ENCODE measurements at places on chromosomes 4 and X.

- DNase-seq, result no peak
Measured at GRCh38 chrX:11117745-11118144, 6.6 kb downstream of the HCCS start.

DNA sequence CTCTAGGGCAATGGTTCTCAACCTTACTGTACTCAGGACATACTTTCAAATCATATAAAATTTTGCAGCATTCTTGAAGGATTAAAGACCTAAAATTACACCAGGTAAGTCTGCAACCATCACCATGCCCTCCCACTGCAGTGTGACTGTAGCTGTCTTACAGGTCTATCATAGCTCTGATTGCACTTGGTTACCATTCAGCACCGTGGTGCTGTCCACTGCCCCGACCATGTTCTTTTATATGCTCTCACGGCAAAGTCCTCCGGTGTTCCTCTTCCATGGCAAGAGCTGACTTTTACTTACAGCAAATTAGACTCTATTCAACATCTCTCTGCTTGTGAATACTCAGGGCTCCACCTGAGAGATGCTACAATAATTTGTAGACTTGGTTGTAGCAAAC, 11.5 kb downstream of the CRMP1 start:
- no peak for DNase-seq

GRCh38 chrX:150236327-150236726, 126.8 kb upstream of the MAMLD1 start:
- no peak for DNase-seq

- no peak for DNase-seq
Measured at GRCh38 chr4:38994135-38994534, 38.1 kb downstream of the TMEM156 start.

DNA sequence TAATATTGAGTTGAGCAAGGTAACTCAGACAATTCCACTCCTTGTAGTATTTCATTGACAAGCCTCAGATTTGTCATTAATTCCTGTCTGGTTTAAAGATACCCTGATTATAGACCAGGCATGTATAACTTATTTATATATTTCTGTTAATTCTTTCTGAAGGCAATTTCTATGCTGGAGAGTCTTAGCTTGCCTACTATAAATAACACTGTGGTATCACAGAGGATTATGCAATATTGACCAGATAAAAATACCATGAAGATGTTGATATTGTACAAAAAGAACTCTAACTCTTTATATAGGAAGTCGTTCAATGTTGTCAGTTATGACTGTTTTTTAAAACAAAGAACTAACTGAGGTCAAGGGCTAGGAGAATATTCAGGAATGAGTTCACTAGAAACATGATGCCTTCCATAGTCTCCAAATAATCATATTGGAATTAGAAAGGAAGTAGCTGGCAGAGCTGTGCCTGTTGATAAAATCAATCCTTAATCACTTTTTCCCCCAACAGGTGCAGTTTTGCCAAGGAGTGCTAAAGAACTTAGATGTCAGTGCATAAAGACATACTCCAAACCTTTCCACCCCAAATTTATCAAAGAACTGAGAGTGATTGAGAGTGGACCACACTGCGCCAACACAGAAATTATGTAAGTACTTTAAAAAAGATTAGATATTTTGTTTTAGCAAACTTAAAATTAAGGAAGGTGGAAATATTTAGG, 821 bp downstream of the CXCL8 start:
- no peak for DNase-seq

DNA sequence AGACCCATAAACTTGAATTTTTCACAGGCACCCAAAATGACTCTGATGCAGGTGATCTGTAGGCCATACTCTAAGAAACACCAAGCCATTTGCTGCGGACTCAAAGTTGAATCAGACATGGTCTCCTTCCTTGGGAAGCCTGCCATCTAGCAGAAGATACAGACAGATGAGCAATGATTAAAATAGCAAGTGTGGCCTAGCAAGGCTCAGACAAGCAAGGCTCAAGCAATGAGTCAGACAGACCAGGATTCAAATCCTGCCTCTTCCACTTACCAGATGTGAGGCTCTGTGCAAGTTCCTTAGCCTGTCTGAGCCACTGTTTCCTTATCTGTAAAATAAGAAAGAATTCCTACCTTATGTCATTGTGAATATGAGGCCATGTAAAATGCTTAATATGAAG, 2.3 kb downstream of the CCDC149 start:
- no peak for DNase-seq

GRCh38 chrX:154805696-154806091, 409 bp upstream of the MPP1 start:
- DNase-seq, result no peak

DNA sequence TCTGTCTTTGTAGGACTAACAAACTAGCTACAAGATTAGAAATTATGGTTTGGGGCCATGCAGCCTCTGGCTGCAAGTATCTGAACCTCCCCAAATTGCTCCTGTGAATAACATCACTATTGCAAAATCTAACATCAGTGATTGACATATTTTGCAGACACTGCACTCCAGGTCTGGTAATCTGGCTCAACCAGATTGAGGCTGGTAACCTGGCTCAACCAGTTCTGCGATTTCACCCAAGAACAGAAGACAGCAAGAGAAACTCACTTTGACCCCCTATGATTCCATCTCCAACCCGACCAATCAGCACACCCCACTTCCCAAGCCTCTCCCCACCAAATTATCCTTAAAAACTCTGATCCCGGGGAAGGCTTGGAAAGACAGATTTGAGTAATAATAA, 20.9 kb downstream of the SPIN3 start:
- DNase-seq, result no peak

DNA sequence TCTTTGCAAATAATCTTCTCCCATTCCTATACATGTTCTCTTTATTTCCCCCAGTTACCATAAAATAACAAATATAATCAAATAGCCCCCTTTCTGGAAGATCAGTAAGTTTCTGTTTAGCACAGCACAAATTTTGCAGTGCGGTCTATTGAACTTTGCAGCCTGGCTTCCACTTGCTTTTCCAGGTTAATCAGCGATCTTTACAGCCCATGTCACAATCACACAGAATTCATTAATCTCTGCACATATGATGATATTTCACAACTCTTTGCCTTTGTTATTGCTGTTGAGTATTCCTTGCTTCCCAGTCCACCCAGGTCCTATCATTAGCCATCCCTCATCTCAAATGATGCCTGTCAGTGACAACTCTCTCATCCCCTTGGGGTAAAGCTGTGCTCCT, 2358.0 kb downstream of the PCDH7 start:
- no peak for DNase-seq

- no peak for DNase-seq
Measured at GRCh38 chr4:36267486-36268268, 13.7 kb upstream of the DTHD1 start.
